ENCODE measurements at places on chromosomes 5 and 9.
A peak's percentile ranks its signal among the peaks of the same experiment; 100 is the strongest.

DNA sequence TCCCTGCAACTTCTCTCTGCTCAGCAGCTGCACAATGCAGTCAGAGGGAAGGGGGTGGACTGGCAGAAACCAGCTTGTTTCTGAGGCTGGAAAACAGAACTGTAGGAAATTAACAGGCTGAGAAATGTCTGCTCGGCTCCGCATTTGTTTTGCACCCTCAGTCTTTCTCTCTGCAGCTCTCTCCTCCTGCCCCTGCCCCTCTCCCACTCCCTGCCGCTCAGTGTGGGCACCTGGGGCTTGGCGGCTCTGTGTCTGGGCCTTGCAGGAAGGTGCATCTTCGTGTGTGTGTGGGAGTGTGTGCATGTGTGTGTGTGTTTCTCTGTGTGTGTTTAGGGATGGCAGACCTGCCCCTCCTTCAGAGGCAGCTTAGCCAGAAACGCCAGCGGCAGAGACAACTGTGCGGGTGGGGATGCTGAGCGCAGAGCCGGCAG, 53.0 kb downstream of the PCDH1 start:
- no peak for DNase-seq

DNA sequence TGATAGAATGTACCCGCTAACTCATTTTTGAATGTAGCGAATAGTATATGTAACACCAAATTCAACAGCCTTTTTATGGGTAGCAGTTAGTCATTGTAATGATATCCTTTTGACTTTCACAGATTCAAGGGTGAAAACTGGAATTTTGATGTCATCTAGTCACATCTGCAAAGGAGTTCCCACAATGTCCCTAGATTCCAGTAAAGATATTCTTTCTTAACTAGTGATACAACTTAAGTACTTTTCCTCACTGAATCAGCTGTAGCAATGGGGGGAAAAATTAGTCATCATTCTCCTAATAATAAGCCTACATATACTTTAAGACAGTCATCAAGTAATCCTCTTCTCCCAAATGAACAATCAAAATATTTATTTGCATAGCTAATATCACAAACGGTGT, 11.5 kb upstream of the SSBP2 start:
- no peak for DNase-seq

GRCh38 chr5:9063615-9064245, 482.1 kb downstream of the SEMA5A start:
- no peak for DNase-seq

DNA sequence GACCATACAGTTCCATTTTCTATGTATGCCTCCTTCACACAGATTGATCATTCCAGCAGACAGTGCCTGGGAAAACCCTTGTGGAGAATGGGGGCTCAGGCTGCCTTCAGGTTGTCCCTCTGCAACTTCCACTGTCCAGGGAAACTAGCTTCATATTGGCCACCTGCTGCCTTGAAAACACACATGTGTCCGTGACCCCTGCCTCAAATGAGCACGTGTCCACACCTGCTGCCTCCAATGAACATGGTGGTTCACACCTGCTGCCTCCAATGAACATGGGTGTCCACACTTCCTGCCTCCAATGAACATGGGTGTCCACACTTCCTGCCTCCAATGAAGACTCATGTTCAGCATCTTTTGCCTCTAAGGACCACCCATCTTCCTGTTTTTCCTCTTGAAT, 185.4 kb upstream of the ADCY2 start:
- DNase-seq = no peak

- DNase-seq = peak; percentile 77
These were observed 1.7 kb downstream of the PPARGC1B start for GRCh38 chr5:149731617-149732323.

GRCh38 chr5:180785121-180785781, 17.4 kb downstream of the MGAT1 start:
- DNase-seq = no peak
